IPS DF 6.9 (cell line): ENCODE measurements at places on chromosomes 5 and 9.

- no peak overlapping the region for H3K27ac ChIP-seq
- H3K4me3 ChIP-seq = no peak overlapping the region
- no peak for DNase-seq
- no peaks in the 10 kb centered on the region for H3K27me3 ChIP-seq
These were observed 2272.7 kb upstream of the WWC1 start for GRCh38 chr5:166018716-166019115.

- H3K4me3 ChIP-seq = no peak overlapping the region
- peaks cover 37% of the 10 kb centered on the region for H3K36me3 ChIP-seq
- H3K27ac ChIP-seq = no peak overlapping the region
- no peaks in the 10 kb centered on the region for H3K4me1 ChIP-seq
These were observed 4.1 kb downstream of the RPL7A start for GRCh38 chr9:133351908-133352634.

GRCh38 chr5:137612576-137612975 is 113.5 kb upstream of the SPOCK1 start:
- H3K4me1 ChIP-seq = no peaks in the 10 kb centered on the region
- no peak for DNase-seq
- no peak overlapping the region for H3K27ac ChIP-seq
- no peaks in the 10 kb centered on the region for H3K27me3 ChIP-seq
- H3K36me3 ChIP-seq = no peaks in the 10 kb centered on the region
- no peak overlapping the region for H3K4me3 ChIP-seq

GRCh38 chr5:135881244-135881643 is 14.4 kb downstream of the IL9 start:
- H3K4me3 ChIP-seq = no peak overlapping the region
- no peak overlapping the region for H3K27ac ChIP-seq
- no peaks in the 10 kb centered on the region for H3K27me3 ChIP-seq

GRCh38 chr5:174789596-174789995 is 65.2 kb downstream of the MSX2 start:
- no peak for DNase-seq
- H3K4me1 ChIP-seq = no peaks in the 10 kb centered on the region
- no peaks in the 10 kb centered on the region for H3K36me3 ChIP-seq

- H3K4me1 ChIP-seq = no peaks in the 10 kb centered on the region
- no peak for DNase-seq
- H3K27ac ChIP-seq = no peak overlapping the region
These were observed 167.6 kb downstream of the MED27 start for GRCh38 chr9:131912069-131912468.

GRCh38 chr5:115428676-115429075 is 115.9 kb downstream of the FEM1C start:
- no peaks in the 10 kb centered on the region for H3K27me3 ChIP-seq
- DNase-seq = no peak
- no peak overlapping the region for H3K4me3 ChIP-seq
- H3K36me3 ChIP-seq = no peaks in the 10 kb centered on the region
- no peak overlapping the region for H3K27ac ChIP-seq

DNA sequence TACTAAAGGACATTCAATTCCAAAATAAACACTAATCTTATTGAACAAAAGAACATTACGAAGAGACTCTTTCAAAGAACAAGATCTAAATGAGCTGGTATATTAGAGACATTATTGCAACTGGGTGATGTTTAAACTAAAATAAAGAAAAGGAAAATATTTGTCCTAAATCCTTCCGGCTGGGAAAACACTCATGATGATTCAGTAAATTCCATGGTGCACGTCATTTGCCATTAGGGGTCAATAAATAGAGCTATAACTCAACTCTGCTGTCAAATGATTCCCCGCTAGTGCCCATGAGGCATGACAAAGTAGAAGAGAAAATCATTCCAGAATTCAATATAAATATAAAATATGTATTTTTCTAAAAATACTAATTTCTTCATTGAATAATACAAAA is 565.5 kb upstream of the TUSC1 start:
- no peak for DNase-seq
- no peaks in the 10 kb centered on the region for H3K36me3 ChIP-seq
- no peaks in the 10 kb centered on the region for H3K27me3 ChIP-seq
- no peaks in the 10 kb centered on the region for H3K4me1 ChIP-seq
- no peak overlapping the region for H3K4me3 ChIP-seq
- H3K27ac ChIP-seq = no peak overlapping the region

- no peak overlapping the region for H3K27ac ChIP-seq
- H3K36me3 ChIP-seq = no peaks in the 10 kb centered on the region
- H3K4me3 ChIP-seq = no peak overlapping the region
- no peaks in the 10 kb centered on the region for H3K27me3 ChIP-seq
These were observed 402.9 kb downstream of the MLLT3 start for GRCh38 chr9:20219437-20219836.
